Stimulated activated CD4-positive, alpha-beta T cell treated with anti-CD3 and anti-CD28 coated beads, TNF-alpha, amount 100 ng/mL, for 1 hour (primary cell): ENCODE measurements at places on chromosomes 4 and X.

DNA sequence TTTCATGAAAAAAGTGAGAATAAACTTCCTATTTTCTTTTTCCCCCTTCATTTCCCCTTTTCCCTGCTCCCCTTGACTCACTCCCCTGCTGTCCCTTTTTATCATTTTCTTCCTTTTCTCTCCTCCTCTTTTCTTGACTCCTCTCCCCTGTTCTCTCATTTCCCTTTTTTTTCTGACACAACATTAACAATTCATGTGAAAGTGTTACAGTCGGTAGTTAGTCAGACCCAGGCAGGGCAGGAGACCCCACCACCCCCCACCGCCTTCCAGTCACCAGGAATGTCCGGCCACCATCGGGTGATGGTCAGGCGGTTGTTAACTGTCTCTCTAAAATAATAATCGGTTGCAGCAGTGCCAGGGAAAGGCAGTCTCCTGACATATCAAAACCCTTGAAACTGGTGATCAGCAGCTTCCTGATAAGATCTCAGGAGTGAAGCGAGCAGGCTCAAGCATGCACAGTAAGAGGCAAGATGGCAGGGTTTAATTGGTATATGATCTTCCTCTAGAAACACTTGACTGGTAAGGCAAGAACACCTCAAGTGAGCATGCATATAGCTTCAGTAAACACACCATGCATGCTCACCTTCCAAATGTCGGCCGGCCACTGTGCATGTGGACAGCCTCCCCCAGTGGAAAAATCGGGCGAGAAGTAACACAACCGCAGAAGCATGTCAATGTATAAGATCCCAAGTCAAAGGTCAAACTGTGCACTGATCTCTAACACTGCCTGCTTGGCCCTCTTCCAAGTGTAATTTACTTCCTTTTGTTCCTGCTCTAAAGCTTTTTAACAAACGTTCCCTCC, 191.4 kb downstream of the NDST4 start:
- DNase-seq: no peak

DNA sequence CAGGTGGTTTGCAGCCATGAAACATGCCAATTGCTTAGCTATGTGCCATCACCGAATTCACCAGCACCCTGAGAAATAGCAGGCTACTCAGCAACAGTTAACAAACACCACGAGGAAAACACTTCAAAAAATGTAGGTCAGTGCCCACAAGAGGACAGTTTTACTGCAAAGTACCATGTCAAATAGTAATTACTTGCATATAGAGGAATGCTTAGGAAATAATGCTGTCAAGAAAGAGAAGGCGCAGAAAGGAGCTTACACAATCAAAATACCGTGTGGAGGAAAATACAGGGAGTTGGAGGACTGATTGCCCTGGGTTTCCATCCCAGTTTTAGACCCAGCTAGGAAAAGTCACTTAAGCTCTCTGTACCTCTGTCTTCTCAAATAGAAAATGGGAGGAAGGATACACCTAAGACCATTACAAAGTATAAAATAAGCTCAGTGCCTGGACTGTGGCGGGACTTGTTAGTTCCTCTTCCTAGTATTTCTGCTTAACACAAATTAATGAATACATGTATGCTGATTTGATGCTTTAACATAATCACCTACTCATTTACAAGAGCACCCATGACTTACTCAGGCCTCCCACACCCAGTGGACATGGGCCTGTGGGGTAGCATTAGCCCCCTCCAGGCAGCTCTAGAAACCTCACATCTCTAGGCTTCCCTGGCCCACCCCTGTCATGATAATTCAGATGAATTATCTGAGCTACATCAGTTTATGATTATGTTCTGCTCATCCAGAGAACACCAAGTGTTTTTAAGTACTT, 44.5 kb upstream of the IL21 start:
- no peak for DNase-seq

DNA sequence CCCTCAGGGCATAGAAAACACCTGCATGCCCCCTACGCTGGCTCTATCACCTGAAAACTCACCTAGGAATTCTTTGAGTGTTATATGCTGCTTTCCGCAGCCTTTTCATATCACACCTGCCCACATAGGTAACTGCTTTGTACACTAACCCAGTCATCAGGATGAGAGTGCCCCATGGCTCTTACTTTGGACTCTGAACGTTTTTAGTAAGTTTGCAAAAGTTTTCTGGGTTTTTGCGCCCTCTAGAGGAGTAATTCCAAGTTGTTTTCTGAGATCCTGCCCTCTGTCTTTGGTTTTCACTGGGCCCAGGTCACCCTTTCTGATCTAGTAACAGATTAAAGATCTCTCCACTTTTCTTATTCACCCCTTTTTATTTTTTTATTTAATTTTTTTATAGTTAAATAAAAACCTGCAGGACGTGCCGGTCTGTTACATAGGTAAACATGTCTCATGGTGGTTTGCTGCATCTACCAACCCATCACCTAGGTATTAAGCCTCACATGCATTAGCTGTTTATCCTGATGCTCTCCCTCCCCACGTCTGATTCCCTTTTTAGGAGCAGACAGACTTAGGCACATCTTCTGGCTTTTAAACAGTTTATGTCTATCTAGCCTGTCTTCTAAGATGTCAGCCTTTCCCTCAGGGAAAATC, 139.2 kb downstream of the NWD2 start:
- DNase-seq: no peak

- DNase-seq: no peak
Observed at GRCh38 chrX:49071877-49072711, 1.7 kb downstream of the PRAF2 start.

- DNase-seq: no peak
Observed at GRCh38 chr4:109044431-109044830, 258.0 kb downstream of the COL25A1 start.

DNA sequence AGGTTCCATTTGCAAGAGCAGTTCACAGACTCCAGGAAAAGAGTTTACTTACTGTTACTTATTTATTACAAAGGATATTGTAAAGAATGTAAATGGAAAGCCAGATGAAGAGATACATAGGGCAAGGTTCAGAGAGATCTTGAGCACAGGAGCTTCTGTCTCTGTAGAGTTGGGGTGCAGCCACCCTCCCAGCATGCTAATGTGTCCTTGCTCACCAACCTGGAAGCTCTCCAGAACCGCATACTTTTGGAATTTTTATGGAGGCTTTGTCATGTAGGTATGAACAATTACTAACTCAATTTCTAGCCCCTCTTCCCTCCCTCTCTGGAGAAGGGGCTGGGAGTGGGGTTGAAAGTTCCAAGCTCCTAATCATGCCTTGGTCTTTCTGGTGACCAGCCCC, 857.2 kb downstream of the RPA4 start:
- DNase-seq: no peak

DNA sequence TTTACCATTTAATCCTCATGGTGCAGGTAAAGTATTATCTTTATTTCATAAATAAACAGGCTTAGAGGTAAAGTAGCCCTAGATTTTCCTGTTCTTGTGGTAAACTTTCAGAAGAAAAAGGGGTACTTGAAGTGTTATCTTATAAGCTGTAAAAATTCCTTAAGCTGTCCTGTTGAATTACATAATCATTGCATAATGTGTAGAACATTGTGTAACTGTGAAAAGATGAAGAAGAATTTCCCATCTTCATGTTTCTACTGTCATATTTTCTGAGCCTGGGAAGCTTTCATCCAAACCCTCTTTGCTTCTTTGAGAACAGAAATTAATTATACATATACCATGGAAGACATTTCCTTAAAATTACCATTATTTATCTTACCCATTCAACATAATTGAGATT, 90.5 kb downstream of the ELOVL6 start:
- DNase-seq: no peak

DNA sequence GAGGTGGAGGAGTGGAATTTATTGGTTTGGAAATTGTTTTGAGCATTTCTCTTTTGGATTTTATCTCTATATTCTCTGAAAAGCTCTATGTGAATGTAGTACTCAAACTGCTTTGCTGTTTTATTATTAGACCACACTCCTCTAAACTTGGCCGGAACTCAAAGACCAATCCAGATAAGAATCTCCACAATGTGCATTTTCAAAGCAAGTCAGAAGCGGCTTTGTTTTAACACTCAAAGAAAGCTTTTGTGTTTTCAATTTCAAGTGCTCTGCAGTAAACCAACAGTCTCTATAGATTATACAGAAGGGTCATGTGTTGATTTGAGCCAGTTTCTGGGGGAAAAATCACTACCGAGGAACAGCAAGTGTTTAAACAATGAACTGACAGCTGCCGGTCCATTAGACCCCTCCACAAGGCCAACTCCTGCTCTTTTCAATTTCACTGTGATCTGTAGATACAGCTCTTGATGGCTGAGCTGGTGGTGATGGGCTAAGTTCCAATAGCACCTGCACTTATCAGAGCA, 79.4 kb downstream of the FTHL17 start:
- DNase-seq: no peak

- no peak for DNase-seq
Observed at GRCh38 chr4:182306792-182307507, 63.7 kb downstream of the TENM3 start.

- DNase-seq: no peak
Observed at GRCh38 chrX:10280071-10280470, 123.3 kb downstream of the CLCN4 start.

DNA sequence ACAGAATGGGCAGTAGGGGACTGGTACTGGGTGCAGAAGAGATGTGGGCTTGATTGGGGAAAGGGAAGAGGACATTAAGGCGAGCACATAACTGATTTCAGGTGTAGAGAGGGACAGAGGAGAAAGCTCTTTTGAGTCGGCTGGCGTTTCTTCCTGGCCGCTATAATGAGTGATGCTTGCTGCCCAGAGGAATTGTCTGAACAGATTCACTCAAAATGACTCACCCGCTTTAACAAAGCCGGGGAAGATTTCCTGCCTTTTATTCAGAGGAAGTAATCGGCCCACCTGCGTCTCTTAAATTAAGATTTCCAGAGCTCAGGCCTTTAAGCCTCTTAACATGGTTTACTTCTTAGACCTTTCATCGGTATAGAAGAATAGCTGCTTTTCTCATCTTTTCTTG, 102.1 kb upstream of the AP1S2 start:
- DNase-seq: no peak

DNA sequence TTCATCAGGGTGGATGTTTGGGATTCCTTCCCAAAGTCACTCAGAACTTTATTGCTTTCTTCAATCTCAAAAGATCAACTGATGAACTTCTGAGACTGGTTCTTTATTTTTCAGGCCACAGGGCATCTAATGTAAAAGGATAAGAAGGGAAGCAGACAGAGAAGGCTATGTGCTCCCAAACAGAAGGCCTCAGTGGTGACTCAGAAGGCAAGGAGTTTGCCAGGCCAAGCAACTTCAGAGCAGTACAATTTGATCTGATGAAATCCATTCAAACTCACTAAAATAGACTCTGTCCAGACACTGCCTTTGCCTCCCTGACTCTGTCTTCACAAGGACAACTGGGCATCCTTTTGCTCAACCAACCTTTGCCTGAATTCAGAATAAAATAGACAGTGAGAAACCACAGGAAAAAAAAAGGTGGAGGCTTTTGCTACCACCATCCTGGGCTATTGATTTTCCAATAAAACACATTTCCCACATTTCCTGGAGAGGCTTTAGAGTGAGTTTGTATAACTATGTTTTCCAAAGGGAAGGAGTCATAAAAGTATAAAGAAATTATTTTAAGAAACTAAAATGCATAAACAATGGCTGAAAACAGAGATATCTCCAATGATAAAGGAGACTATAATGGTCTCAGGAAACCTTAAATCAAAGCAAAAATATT, 55.2 kb downstream of the ARHGEF6 start:
- no peak for DNase-seq

DNA sequence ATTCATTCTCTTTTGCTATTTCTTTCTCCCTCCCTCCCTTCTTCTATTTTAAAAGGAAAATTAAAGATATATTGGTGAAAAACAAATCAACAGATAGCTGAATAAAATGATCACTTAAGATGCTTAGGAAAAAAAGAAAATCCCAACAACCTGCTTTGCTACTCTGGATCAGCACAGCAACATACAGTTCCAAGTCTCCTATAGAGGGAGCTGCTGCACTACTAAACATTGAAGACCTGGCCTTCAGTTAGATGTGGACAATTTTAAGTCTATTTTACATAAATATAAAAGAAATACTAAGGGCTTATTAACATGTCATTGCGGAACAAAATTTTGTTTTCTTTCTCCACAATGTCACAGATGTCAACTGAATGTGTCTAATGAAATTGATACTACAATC, 226.4 kb downstream of the MAGEB5 start:
- no peak for DNase-seq

DNA sequence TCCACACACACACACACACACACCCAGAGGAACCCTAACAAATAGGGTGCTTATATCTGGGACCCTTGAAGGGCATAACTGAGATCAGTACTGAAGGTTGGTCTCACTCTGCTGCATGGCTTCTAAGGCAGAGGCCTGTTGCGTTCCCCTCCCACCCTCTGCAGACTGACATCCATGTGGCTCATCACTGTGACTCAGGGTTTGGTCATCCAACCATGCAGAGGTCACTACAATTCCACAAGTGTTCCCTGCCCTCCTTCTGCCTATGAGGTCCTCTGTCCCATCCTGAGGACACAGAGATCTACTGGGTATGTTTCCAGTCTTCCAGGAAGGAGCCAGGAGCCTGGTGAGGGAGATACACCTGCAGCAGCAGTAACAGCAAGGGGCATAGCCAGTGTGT, 55.8 kb downstream of the XAGE2 start:
- no peak for DNase-seq

- DNase-seq: no peak
Observed at GRCh38 chrX:17328837-17329236, 46.2 kb upstream of the NHS start.

- no peak for DNase-seq
Observed at GRCh38 chr4:105469736-105470135, 4.1 kb downstream of the PPA2 start.

DNA sequence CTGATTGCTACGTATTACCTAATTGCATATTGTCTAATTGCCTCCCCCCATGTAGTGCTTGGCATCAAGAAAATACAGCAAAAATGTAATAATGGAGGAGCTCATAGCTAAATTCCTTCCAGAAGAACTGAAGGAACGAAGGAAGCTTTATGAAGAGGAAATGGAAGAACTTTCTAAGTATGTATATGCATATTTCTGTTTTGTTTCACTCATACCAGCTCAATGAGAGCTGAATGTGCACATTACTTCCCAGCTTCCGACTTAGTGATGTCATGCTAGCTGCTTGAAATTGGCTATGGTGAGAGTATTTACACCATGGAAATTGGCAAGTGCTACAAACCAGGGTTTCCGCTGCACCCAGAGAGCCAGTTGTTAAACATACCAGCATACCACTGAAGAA, 34.7 kb downstream of the LONRF3 start:
- no peak for DNase-seq

DNA sequence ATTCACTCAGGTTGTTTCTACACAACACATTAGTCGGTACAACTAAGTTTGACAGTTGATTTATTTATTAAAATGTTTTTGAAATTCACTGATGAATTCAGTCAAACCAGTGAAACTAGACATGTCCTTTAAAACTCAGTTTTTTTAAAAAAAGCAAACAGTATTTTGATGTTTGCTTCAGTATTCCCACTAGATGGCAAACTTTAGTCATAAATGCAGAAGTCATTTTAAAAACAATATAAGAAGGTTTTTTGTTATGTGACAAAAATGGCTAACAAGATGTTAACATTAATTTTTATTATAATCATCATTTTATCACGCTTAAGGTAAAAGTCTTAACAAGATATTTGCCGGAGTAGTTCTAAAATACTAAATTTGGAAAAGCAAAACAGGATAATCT, 1337.8 kb upstream of the DIAPH2 start:
- no peak for DNase-seq
